ELR (cell line): ENCODE measurements at places on chromosomes 4 and X.
A peak's percentile ranks its signal among the peaks of the same experiment; 100 is the strongest.

GRCh38 chr4:71156616-71157015, 163.2 kb downstream of the DCK start:
- no peak for DNase-seq

DNA sequence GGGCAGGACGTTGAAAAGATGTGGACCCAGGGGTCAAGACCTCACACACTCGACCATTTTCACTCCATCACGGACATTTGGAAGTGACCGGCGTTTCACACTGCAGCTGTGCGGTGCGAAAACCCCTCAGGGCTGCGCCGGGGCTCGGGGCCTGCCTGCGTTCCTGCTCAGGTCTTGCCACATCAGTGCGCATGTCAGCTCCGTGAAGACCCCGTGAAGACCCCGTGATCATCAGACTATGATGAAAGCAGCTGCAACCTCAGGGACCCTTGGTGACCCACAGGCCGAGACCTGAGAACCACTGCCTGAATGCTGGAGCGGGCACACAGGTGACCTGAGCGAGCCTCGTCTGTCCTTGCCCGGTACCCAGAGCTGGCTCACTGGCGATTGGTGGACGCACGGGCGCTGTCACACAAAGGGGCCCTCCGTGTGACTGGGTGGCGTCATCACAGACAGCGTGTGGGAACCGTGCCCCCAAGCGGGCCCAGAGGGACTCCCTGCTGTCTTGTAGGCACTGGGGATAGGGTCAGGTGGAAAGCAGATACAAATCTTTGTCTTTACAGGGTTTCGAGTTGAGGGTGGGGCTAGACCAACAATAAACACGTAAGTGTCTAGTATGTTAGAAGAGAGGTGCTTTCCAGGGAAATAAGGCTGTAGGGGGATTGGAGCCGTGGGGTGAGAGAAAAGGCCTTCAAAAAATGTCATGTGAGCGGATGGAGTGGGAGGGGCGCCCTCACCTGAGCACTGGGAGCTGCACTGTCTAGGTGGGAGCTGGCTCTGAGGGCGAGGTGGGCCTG, 12.7 kb downstream of the MSANTD1 start:
- DNase-seq, result no peak

- peak; percentile 73 for DNase-seq
Measured at GRCh38 chr4:108512615-108513505, 107.5 kb upstream of the RPL34 start.

- no peak for DNase-seq
Measured at GRCh38 chr4:105619188-105619931, 66.9 kb downstream of the ARHGEF38 start.

DNA sequence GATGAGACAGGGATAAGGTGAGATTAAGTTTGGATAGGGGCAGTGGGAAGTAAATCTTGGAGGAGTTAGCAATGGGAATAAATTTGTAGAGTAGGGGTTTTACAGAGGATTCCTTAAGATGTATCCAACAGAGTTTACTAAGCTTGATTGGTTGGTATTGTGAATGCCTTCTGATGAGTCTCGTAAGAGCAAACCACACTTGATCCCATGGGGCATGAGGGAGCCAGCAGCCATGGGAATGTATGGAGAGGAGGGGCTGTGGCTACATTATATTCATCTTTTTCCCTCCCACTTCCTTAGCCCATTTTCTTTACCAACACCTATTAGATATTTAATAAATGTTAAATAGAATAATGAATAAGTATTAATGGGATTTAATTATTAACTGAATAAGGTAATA, 126.6 kb upstream of the NDST3 start:
- no peak for DNase-seq

GRCh38 chr4:9925750-9926439, 95.4 kb downstream of the SLC2A9 start:
- no peak for DNase-seq

DNA sequence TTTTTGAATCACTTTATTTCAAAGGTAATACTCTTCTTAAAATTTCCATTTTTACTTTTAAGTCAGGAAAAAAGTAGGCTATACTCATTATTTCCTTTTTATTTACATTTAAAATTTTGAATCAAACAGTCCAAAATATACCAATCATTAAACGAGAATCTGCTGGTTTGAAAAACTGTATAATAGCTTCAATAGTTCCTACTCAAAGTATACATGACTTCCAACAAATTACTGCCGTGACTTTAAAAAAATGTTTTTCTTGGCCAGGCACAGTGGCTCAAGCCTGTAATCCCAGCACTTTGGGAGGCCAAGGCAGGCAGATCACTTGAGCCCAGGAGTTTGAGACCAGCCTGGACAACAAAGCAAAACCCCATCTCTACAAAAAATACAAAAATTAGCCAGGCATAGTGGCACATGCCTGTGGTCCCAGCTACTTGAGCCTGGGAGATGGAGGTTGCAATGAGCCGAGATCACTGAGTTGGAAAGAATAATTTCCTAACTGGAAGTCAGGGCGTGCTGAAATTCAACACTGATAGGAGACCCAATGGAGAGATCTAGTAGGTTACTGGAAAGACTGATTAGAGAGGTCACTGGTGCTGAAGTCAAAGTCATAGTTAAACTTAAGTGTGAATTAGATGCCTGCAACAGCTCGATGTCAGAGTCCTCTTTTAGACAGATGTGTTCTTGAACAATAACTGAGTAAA, 9.0 kb downstream of the KLHL8 start:
- DNase-seq, result no peak

- DNase-seq, result peak; percentile 52
Measured at GRCh38 chr4:148776941-148777340, 334.7 kb upstream of the NR3C2 start.

DNA sequence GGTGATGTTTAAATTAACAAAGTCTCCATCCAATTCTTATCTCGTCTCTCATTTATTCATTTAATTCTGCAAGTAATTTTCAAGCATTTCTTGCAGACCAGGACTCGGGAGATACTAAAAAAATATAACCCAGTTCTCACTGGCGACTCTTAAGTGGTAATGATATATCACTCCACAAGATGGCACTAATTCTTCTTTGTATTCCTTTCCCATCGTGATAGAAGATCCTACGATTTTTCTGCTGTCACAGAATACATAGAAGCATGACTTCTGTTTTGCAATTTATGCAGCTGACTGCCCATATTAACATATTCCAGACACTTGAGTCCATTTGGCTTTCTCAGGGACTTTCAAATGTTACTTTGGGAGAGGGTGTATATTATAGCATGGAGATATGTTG, 64.0 kb upstream of the FGF13 start:
- DNase-seq, result peak; percentile 27

DNA sequence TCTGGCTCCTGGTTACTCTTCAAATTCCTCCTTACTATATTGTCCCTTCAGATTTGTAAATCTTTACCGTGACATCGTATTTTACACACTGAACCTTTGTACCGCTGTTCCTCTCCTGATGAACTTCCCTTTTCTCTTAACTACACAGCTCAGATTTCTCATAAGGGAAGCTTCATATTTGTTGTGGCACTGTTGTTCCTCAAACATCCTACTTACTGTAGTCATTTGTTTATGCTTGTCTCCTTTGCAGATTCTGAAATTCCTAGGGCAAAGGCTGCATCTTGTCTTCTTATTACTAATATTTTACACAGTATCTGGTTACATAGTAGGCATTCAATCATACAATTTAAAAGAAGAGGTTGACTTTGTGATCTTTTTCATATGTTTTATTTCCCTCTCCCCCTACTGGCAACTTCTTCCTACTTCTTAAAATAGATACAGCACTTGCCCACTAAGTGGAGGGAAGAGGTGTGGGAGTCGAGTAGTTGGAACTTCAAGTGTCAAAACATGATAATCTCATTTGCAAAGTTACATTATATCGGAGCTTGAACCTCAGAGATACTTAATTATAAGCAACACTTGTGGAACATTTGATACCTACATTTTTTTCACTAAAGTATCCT, 50.0 kb downstream of the TET2 start:
- peak; percentile 40 for DNase-seq

DNA sequence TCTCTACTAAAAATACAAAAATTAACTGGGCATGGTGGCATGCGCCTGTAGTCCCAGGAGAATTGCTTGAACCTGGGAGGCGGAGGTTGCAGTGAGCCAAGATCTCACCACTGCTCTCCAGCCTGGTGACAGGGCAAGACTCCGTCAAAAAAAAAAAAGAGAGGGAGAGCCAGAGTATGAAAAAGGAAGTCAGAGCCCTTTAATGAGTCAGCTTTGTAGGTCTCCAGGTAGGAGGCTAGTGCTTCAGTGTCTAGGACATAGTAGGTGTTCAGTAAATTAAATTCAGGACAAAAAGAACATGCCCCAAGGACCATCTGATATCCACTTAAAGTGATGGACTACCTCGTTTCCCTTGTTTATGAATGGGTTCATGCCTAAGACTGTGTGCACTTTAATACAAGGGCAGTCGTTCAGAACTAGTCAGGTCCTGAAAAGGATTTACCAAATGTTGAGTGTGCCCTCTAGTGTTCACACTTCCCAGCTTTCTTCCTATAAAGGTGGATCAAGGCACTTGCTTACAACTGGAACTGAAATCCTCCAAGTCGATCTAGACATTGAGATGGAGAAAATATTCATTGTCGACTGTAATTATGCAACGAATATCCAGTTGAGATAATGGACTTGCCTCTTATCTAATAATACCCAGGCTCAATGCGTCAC, 29.0 kb downstream of the F9 start:
- peak; percentile 53 for DNase-seq

DNA sequence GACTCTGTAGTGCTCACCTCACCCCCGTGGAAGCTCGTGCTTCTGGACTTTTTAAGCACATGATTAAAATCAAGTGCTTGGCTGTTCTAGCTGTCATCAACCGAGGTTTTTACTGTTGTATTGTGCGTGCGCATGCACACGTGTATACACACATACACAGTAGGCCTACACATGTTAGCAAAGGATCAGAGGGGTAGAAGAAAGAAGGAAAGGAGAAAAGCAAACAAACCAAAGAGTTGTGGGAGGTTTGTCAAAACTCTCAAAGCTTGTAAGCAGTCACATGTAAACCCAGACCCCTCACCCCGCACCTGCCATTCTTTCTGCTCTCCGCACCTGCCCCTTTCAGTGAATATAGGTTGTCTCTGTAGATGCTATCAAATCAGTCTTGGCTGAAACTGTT, 311.8 kb downstream of the HS3ST1 start:
- DNase-seq, result no peak

DNA sequence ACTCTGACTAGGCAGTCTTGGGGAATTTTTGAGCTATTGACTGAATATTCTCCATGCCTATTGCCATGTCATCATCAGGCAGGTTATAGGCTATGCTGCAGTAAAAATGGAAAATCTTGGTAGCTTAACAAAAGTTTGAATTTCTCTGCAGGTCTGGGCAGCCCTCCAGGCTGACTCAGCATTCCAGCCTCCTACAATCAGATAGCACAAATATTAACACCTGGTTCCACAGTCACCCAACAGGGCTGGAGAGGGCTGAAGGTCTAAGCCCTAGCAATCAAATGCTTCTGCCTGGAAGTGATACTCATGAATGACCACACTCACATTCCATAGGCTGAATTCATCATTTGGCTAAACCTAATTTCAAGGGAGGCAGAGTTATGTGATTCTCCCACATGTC, 9.6 kb upstream of the PPP3CA start:
- DNase-seq, result peak; percentile 89

GRCh38 chr4:90540536-90540935, 413.3 kb downstream of the CCSER1 start:
- no peak for DNase-seq

GRCh38 chr4:112776535-112776934, 139.6 kb downstream of the LARP7 start:
- DNase-seq, result no peak

- DNase-seq, result no peak
Measured at GRCh38 chr4:22201256-22201655, 252.7 kb upstream of the KCNIP4 start.

DNA sequence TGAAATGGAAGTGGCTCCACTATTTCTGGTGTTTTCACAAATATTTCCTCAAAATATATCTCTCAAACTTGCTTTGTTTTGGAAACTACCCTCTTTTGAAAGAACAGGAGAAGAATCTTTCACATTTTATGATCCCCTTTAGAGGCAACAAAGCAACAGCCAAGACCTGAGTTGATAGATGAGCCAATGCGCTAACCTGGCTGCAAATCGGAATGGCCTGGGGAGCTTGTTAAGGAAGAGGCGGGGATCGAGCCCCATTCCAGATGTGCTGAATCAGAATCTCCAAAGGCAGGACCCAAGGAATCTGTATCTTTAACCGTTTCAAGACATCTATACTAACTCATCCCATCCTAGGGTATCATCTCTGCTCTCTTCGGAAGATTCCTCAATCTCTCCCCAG, 181.3 kb downstream of the GPC3 start:
- no peak for DNase-seq

- DNase-seq, result peak; percentile 32
Measured at GRCh38 chr4:146338512-146338911, 124.2 kb downstream of the REELD1 start.

- peak; percentile 17 for DNase-seq
Measured at GRCh38 chr4:15651676-15652075, 3.5 kb downstream of the FBXL5 start.

DNA sequence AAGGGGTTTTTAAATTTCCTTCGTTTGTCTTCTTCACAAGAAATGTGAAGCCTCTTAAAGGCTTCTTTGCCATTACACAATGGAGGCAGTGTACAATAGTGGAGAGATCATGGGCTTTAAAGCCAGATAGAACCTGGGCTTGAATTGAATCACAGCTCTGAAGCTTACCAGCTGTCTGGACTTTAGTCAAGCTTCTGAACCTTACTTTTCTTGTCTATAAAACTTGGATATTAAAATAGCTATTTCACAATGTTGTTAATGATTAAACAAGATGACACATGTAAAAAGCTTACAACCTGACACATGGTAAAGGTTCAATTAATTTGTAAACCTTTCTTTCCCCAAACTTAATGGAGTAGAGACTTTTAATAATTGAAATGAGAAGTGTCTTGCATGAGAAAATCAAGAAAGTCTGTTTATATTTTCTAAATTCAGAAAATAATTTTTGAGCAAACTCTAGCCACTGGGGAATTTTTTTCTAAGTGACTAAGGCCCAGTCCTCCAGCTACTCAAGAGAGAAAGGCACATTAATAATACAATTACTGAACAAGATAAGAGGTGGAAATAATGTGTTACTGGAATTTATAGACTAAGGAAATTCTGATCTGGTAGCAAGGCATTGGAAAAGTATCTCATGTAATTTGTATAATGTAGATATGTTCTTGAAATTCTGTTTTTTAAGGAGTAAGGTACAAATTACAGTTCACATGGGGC, 21.7 kb upstream of the TBC1D8B start:
- DNase-seq, result no peak

GRCh38 chrX:136266828-136267227, 15.6 kb upstream of the MAP7D3 start:
- no peak for DNase-seq

- DNase-seq, result peak; percentile 54
Measured at GRCh38 chr4:62709618-62710252, 1509.6 kb downstream of the ADGRL3 start.

- peak; percentile 78 for DNase-seq
Measured at GRCh38 chr4:21656832-21657231, 291.7 kb downstream of the KCNIP4 start.
